ENCODE measurements at places on chromosomes 4 and X.

DNA sequence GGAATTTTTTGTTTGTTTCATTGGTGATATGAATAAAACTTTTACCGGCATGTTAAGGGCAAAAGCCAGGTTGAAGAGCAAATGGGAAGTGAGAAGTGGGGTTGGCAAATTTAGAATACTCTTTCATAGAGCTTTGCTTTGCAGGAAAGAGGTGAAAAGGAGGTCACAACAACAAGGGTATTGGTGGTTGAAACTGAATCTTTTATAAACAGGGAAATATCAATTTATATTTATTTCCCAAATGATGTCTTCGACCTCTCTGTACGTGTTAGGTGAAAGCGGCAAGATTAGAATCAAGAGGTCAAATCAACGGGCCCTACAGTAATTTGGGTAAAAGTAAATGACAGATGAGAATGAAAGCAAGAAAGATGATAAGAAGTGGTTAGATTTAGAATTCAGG is 3.4 kb downstream of the SMR3A start:
- DNase-seq = no peak

GRCh38 chr4:7740866-7741525 is 198.7 kb downstream of the AFAP1 start:
- no peak for DNase-seq

- no peak for DNase-seq
Measured at GRCh38 chr4:154616287-154616686, 3.8 kb upstream of the FGG start.

- peak; percentile 8 for DNase-seq
Measured at GRCh38 chr4:122826553-122827257, at the start of gene FGF2. TSS of gene FGF2 (plus strand) at chr4:122826831. CDS start at chr4:122827175, 344 bp downstream.

DNA sequence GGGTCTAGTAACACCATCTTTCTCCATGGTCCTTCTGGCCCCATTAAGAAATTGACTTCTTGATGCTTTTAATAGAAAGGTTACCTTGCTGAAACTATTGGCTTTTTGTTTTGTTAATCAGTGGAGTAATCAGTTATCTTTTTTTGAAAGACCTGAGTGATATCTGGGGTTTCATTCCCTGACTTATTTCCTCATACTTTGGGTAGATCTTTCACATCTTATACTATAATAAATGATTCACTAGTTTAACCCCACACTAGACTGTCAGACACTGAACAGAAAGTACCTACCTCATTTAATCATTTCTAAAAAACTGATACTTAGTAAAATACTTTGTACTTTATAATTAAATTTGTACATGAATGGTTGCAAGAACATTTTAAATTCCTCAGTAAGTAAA is 1021.1 kb downstream of the STIM2 start:
- no peak for DNase-seq

- DNase-seq = no peak
Measured at GRCh38 chr4:124337874-124338273, 374.7 kb downstream of the ANKRD50 start.

DNA sequence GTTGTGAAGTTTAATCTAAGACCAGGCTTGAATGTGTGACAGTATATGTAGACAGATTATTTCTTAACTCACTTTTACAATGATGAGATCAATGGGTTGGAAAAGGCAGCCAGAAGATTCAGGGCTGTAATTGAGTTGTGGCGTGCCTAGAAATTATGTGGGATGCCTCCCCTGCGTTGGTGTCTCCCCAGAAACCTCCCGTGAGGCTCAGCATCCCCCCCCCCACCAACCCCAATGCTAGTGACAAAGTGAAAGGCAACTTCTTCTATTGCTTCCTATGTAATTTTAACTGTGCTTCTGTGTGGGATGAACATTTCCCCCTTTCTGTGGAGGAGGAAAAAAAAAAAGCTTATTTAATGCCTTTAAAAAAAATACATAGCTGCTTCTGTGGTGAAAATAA is 297.9 kb downstream of the ARHGAP10 start:
- no peak for DNase-seq

GRCh38 chrX:114798907-114799306 is 215.0 kb downstream of the HTR2C start:
- no peak for DNase-seq

- no peak for DNase-seq
Measured at GRCh38 chr4:80178964-80179363, 18.3 kb upstream of the PRDM8 start.

GRCh38 chr4:121338518-121338917 is 42.3 kb downstream of the QRFPR start:
- DNase-seq = no peak

GRCh38 chr4:65880594-65880993 is 210.3 kb upstream of the EPHA5 start:
- no peak for DNase-seq

DNA sequence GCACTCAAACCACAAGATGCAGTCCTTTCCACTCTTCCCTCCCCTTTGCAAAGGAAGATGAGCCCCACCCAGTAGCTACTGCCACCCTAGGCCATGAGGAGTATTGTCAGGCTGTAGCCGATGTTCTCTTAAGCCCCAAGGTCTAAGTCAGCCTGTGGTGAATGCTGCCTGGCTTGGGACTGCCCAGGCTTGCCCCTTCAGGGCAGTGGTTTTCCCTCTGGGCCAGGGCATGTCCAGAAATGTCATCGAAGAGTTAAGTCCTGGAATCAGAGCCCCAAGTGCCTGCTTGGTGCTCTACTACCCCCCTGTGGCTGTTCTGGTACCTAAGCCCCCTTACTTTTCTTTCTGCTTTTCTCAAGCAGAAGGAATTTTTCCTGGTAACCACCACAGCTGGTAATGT is 11.8 kb upstream of the PGK1 start:
- DNase-seq = peak; percentile 24

GRCh38 chr4:4541040-4541631 is 712 bp downstream of the STX18 start:
- peak; percentile 15 for DNase-seq

- DNase-seq = no peak
Measured at GRCh38 chr4:139866276-139866962, 200.8 kb downstream of the MGST2 start.

DNA sequence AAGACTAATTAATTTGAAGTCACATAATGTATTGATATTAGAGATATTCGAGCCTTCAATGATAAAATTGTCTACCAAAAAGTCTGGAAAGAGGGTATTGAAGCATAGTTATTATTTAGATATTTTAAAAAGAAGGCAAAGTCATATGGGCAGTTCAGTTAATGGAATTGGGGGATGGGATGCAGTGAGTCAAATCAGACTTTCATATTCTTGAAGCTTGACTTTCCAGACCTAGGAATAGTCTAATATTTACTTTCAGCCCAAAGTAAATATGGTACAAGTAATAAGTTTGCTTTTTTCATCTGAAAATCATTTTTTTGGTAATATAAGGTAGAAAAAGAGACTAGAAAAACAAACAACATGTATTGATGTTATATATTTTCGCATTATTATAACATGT is 2017.8 kb downstream of the C4orf33 start:
- no peak for DNase-seq

- DNase-seq = no peak
Measured at GRCh38 chr4:88226143-88226542, 58.2 kb downstream of the PPM1K start.

DNA sequence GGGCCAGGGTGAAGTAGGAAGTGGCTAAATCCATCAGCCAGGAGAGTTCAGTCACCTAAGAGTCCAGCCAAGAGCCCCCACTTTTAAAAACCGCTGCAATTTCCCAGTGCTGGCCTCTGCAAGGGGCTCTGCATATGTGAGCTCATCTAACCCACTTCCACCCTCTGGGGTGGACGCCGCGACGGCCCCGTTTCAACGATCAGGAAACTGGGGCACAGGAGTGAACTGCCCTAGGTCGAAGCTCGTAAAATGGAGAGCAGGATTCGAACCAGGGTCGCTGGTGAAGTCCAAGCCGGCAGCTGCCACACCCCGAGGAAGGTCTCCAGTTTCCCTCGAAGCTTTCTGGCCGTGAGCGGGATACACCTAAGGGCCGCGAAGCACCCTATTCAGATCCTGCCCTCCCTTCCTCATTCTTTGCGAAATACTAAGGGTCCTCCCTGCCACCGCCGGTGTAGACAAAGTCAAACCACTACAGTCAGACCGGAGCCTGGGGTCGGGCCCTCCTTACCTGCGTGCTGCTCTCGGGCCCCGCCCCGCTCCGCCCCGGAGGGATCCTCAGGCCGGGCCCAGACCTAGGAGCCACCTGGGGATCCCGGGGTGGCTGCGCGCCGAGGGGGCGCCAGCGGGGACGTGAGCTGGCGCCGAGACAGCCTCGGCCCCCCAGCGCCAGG is 446 bp downstream of the EVC2 start:
- peak; percentile 24 for DNase-seq

DNA sequence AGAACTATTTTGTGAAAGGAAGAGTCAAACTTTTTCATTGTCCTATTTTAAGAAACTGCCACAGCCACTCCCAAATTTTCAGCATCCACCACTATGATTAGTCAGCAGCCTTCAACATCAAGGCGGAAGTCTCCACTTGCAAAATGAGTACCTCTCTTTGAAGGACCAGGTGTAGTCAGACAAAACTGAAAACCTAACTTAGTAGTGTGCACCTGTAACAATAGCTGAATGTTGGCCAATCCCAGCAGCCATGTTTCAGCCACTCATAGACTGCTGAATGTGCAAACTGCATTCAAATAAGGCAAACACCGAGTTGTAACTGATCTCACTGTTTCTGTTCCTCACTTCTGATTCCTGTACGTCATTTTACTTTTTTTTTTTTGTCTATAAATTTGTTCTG is 341.1 kb downstream of the IL15 start:
- DNase-seq = no peak

DNA sequence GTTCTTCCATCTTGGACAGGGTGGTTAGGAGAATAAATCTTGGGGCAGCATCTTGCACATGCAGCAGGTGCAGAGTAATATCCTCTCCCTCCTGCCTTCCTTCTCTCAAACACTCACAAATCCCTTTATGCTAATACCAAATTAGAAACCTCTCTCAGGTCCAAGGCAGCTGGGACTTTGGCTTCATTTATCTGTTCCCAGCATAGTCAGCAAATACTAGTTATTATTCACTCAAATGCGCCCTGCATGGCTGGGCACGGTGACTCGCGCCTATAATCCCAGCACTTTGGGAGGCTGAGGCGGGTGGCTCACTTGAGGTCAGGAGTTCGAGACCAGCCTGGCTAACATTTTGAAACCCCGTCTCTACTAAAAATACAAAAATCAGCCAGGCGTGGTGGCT is 156.0 kb upstream of the GALNT7 start:
- DNase-seq = no peak

GRCh38 chrX:102976286-102976685 is 39.2 kb downstream of the RAB40AL start:
- no peak for DNase-seq

Measured in CD4-positive, alpha-beta T cell treated with Interleukin-17A for 4 hours (primary cell).